ENCODE measurements at places on chromosomes 12 and 14.

- DNase-seq, result no peak
These were observed 20.0 kb upstream of the DNAH10 start for GRCh38 chr12:123741937-123742572.

- DNase-seq, result no peak
These were observed 32.8 kb downstream of the KIF26A start for GRCh38 chr14:104171029-104171697.

- DNase-seq, result no peak
These were observed 954.4 kb downstream of the TRHDE start for GRCh38 chr12:73226593-73226992.

GRCh38 chr12:102811110-102811737 is 105.8 kb downstream of the PAH start:
- no peak for DNase-seq

DNA sequence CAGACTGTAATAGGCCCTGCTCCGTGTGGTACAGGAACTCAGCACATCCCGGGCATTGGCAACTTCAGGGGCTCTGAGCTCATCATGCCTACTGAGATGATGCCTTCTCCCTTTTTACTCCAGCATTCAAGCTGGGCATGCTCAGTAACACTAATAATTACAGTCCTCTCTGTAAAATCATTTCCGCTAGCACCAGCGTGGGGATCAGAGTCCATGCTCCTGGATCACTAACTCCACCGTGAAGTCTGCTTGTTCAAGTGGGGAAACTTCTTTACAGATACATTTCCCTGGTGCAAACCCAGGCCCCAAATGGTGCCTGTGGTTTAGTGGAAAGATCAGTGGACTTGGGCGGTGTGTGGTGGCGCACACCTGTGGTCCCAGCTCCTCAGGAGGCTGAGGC is 16.7 kb downstream of the CLSTN3 start:
- no peak for DNase-seq

GRCh38 chr12:32692358-32692757 is 13.3 kb downstream of the DNM1L start:
- no peak for DNase-seq

DNA sequence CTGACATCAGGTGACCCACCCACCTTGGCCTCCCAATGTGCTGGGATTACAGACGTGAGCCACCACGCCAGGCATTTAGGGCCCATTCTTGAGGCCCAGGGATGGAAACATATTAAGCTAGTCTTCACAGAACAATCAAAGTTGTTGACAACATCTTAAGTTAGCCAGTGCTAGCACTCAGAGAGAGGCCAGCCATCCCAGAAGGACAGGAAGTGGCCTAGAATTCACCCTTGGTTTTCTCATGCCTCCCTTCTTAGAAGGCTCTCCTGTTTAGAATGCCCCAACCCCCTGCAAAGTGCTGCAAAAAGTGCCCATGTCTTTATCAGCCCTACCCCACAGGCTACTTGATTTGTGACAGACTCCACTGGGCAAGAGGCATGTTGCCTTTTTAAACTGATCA is 12.1 kb upstream of the OR6J1 start:
- DNase-seq, result no peak

DNA sequence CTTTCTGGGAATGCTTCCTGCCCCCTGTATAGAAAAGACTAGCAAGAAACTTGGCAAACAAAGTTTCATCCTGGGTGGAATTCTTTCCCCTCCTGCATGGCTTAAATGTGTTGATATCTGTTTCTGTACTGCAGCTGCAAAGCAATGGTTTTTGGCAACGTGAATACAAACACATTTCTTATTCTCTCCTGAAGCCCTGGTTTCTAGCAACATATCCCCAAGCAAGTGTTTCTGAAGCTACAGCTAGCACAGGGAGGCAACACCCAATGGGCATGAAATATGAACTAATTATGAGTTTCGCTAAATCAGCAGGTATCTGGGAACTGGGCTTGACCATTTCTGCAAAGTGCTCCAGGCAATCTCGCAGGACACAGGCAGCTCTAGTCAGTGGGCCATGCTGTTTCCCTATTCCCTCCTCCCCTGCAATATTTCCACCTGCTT is 392.3 kb upstream of the TMPO start:
- no peak for DNase-seq

DNA sequence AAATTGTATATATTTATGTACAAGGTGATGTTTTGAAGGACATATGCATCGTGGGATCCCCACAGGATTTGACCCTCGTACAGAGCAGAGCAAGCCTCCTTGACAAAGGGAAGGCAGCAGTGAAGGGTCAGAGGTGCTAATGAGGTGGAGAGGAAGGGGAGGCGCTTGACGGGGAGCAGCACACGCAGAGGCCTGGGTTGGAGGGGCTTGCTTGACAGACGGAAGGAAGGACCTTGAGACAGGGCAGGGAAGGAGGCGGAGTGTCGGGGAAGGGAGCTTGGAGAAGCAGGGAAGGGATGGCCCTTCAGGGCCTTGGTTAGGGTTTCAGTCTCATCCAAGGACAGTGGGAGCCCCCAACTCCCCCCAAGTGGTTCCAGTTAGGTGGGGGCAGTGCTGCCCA is 52.6 kb downstream of the ZNF664 start:
- DNase-seq, result no peak

DNA sequence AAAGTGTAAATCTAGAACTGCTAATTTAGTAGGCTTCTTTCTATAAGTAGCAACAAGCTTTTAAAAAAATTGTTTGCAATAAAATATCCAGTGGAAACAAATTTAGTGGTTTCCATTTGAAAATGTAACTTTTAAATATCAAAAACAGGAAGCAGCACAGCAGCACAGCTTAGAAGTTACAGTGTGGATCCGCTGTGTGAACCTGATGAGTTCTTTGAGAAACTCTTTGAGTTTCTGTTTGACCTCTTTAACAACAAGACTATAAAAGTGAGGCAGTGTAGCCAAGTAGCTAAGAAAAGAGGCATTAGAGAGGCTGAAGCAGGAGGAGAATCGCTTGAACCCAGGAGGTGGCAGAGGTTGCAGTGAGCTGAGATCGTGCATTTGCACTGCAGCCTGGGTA is 178.3 kb downstream of the NAV3 start:
- DNase-seq, result no peak

DNA sequence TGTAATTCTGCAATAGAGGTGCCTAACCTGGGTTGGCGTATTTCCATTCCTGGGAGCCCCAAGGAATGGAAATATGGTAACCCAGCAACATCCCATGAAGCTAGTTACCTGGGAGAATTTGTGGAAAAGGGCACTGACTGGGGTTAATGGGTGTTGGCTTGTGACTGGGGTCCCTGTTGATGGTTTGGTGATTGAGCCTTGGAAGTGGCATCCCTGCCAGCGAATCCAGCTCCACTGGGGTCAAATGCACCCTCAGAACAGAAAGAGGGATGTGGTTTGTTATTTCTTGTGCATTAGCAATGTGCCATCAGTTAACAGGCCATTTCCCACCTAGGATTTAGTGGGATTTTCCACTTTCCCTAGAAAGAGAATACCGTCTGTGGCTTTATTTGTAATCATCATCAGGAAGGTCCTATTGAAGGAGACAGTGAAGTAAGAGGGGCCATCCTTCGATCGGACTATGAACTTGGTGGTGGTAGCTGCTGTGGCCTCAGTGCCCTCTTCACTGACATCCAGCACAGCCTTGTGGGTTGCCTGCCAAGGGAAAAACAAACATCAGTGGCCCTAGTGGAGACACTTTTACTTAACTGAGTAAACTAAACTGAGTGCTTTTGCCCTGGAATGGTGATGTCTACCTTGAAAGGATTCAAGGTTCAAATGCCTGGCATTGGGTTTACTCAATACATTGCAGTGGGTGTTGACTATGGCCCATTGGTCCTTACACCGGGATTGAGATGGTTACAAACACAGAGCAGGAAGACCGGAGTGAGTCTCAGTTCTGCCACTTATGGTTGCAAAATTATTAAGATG is 10.4 kb upstream of the SERPINA11 start:
- no peak for DNase-seq

- no peak for DNase-seq
These were observed 108.7 kb downstream of the TTC8 start for GRCh38 chr14:88933191-88933590.

GRCh38 chr14:61438497-61438859 is 117.1 kb downstream of the PRKCH start:
- no peak for DNase-seq

GRCh38 chr14:24595073-24595808 is 14.2 kb downstream of the GZMH start:
- DNase-seq, result no peak

DNA sequence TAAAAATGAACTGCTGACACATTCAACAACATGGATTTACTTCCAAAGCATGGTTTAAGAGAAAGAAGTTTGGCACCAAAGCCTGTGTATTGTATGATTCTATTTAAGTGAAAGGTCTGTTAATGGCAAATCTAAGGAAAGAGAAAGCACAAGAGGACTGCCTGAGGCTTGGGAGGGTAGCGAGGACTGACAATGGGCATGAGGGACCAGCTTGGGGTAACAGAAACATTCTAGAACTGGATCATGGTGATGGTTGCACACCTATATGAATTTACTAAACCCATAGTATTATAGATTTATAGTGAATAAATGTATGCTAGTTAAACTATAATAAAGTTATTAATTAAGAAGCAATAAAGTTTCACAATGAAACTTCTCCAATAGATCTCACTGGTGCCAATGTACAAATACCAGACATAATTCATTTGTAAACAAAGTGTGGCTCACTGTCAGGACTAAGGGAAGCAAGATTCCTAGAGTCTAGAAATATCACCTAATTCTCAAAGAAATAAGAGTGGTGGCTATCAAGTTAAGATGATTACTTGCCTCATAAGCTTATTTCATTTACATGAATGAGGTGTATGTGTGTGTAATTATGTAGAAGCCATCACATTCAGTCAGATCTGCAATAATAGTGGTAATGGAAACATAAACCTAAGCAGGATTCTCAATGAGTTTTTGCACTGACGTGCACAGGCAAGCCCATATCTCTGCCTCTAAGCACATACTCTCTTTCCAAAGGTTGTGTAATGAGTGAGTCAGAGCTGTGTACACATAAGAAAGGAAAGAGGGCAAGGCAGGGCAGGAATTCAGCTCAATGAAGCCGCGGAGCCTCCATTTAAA is 353.4 kb downstream of the KCNH5 start:
- no peak for DNase-seq

GRCh38 chr12:14951851-14952250 is 9.6 kb downstream of the ARHGDIB start:
- DNase-seq, result no peak

DNA sequence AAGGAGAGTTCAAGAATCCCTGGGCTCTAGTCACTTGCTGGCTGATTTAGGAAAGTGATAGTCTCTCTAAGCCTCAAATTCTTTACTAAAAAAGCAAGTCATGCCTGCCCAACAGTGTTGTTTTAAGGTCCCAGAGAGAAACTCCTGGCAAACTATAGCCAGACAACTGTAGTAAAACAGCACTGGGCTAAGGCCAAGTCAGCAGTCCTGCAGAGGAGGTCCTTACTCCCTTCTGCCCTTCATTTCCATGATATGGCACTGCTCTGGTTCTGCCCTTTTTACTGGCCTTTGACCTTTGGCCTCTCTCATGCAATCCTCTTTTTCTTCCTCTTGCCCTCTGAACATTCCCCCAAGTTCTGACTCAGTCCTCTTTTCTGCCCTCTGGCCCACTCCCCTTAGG is 74.9 kb downstream of the VWF start:
- DNase-seq, result no peak
